D341Med (cell line): ENCODE measurements at places on chromosomes 6 and 20.

DNA sequence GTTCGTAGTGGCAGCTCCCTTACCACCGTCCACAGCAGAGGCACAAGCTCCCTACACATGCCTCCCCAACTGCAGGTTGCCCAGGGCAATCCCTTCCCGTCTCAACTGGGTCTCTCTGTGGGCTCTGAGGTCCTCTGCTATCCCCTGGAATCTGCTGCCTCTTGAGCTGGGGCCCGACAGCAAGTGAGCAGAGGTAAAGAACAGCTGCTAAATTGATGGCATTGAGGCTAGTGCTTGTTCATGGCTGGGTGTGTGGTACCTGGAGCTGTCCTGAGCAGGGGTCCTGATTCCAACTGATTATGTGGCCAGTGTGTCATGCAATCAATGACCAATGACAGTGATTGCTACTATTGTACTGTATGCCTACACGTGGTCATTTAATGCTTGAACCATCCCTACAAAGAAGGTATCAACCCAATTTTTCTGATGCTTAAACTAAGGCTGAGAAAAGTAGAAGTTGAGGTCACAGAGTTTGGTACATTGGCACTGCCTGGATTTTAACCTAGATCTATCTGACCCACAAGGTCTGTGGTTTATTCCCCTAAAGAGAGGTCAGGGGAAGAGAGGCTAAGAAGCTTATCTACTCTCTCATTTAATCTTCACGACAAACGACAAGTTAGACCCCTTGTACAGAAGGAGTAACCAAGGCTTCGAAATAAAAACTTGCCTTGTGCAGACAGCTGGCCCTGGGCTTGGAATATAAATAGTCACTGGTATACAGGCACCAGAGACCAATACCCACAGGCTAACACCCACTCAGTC lies 41.1 kb downstream of the HNF4A start:
- DNase-seq, result no peak

DNA sequence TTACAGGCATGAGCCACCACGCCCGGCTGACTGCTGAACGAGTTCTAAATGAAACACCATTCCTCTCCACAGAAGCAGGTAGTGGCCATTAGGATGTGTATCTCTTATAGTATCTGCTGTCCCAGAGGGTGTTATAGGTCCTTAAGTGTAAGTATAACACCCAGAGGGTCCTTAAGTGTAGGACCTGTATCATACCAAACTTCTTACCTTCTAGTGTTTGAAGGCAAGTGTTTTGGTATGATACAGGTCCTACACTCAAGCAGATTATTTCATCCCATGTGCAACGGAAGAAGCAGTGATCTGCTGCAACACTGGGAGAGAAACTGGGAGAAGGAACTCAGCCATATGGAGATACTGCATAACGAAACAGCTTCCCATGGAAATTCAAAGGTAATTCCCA lies 17.4 kb downstream of the BMP7 start:
- no peak for DNase-seq

DNA sequence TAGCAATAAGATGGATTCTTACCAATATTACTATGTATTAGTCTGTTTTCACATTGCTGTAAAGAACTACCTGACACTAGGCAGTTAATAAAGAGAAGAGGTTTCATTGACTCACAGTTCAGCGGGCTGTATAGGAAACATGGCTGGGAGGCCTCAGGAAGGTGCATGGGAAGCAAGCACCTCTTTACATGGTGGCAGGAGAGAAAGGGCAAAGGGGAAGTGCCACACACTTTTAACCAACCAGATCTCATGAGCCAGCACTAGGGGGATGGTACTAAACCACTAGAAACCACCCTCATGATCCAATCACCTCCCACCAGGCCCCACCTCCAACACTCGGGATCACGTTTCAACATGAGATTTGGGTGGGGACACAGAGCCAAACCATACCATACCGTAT lies 40.7 kb upstream of the CCDC167 start:
- no peak for DNase-seq

DNA sequence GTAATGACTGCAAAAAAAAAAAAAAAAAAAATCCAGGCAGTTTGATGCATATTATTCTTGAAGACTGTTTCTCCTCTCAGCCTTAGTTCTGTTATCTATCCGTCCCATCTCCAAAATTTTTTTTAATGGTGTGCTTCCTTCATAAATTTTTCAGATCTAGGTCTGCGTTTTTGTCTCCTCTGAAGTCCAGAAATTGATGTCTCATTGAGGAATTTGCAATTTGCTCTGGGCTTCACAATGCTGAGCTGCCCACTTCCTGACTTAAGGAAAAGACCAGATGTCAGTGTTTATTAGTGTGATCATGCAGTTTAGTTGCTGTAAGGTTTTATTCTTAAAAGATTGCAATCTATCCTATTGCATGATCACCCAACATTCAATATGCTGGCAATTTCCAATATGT lies 297.6 kb downstream of the ZNF217 start:
- no peak for DNase-seq

- no peak for DNase-seq
Measured at GRCh38 chr6:135630789-135631376, 133.3 kb upstream of the AHI1 start.

DNA sequence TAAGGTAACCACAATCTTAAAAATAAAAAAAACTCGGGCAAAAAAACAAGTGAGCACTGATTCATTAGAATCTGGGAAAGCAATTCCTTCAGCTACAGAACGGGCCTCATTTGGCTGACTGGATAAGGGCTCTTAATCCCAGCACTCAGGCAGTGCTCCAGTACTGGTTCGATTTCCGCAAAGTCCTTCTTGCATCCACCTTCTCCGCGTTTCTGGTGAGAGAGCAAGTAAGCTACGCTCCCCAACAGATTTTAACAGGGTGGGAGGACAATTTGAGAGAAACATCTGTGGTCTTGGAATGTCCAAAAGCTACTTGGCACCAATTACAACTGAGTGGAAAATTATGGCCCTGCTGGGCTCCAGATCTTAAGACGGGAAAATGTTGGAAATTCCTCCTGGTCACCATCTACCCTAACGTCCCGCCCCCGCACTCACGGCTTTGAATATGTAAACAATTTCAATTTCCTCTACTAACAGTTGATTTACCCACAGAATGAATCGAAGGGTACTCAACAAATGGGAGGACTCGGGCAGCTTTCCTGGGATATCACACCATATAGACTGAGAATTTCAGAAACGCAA lies 18.1 kb upstream of the ZSCAN9 start:
- DNase-seq, result no peak

GRCh38 chr6:160428069-160428430 lies 79.9 kb downstream of the SLC22A3 start:
- DNase-seq, result no peak

GRCh38 chr20:59398537-59399205 lies 98.3 kb downstream of the EDN3 start:
- no peak for DNase-seq

- no peak for DNase-seq
Measured at GRCh38 chr6:2263896-2264295, 18.5 kb upstream of the GMDS start.

DNA sequence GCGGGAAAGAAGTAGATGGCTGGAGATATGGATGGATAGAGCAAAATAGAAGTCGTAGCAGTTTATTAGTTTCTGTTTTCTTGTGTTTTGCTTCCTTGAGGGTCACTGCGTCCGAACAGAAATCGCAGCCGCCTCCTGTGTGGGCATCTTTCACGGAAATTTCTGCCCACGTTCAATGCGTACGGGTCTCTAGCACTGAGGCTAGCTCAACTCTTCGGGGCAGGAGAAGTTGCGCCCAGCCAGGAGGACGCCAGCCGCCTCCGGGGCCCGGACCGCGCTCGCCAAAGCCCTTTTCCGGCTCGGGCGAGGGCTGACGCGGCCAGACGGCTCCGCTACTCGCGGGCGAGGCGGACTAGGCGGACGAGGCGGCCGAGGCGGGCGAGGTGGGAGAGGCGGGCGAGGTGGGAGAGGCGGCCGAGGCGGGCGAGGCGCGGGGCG lies 814 bp downstream of the TFAP2B start:
- DNase-seq, result peak; percentile 51

GRCh38 chr6:89117211-89118108 lies at the start of gene SRSF12:
TSS of gene SRSF12 (minus strand) at chr6:89118071. CDS start at chr6:89117887, 184 bp downstream.
- peak; percentile 87 for DNase-seq

- no peak for DNase-seq
Measured at GRCh38 chr6:2510316-2510715, 240.4 kb downstream of the MYLK4 start.
